ENCODE measurements at places on chromosomes 5 and 9.
A peak's percentile ranks its signal among the peaks of the same experiment; 100 is the strongest.

GRCh38 chr9:124356745-124357390 lies 58.4 kb downstream of the PSMB7 start:
- DNase-seq = no peak

DNA sequence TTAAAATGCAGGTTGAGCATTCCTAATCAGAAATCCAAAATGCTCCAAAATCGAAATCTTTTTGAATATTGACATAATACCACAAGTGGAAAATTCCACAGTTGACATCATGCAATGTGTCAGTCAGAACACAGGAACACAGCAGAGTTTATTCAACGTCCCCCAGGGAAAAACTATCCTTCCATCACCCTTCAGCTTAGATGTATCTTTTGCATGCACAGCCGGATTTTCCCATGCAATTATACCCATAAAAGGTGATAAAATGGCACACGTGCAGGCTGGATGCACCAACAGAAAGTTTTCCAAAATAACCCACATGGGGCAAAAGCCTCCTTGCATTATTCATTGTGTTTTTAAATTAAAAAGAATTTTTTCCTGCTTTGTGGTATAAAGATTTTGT lies 71.2 kb downstream of the RAB24 start:
- no peak for DNase-seq

GRCh38 chr5:73747696-73748380 lies 121.8 kb downstream of the ARHGEF28 start:
- DNase-seq = no peak

GRCh38 chr9:114276908-114277821 lies 45.7 kb upstream of the ORM1 start:
- DNase-seq = no peak

DNA sequence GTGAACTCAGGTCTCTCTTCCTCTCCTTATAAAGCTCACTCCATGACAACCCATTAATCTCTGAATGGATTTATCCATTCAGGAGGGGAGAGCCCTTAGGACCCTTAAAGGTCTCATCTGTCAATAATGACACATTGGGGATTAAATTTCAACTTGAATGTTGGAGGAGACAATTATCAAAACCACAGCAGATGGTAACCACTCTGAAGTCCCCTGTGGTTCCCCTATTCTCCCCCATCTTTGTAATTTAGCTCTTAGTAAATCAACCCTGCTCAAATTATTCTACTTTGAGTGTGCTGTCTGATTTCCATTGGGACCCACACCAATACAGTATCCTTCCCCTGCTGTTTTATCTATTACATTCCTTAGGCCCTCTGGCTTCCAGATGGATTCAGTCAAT lies 72.0 kb upstream of the RAI14 start:
- DNase-seq = no peak

DNA sequence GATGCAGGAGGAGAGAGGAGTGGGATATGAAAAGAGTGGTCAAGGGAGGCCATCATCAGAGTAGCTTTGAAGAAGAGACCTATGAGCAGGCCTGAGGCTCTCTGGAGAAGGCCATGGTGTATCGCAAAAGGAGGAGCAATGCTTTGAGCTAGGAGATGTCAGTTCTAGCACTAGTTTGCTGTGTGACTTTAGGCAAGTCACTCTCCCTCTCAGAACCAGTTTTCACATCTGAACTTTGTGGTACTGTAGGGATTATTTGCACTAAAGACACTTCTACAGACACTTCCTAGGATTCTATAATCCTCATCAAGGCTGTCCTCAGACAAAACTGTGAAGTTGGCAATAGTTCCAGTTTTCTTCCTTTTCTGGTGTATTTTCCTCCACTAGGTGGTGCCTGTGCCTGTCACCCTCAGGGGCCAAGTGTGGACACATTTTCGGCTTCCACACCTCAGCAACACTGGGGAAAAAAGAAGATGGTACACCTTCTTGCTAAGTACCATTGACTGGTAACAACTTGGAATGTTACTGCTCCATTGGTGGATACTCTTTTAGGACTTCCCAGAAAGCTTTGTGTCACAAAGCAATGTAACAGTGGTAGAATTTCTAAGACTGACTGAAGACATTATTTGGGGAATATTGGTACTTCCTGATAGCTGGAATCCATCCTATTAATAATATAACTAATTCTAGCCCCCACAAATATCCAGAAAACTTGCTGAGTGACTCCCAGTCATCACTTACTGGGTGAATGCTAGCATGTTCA lies 9.9 kb downstream of the PAPPA start:
- DNase-seq = no peak

- DNase-seq = no peak
Observed at GRCh38 chr5:15592728-15593127, 92.7 kb downstream of the FBXL7 start.

DNA sequence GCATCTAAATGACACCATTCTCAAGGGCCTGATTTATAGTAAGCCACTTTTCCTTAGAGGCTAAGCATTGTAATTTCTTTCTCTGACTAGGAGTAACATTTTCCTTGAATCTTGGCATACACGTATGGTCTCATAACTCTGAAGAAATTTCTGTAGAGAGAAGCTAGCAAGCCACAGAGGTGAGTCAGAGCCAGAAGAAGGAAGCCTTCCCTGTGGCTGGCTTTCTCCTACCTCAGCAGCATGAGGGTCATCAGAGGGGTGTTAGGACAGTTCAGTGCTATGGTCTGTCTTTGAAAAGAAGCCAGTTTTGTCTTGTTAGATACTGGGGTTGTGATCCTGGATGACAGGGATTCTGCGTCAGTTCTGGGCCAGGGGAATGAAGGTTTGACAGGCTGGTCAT lies 3.2 kb downstream of the SNX30 start:
- peak; percentile 34 for DNase-seq

DNA sequence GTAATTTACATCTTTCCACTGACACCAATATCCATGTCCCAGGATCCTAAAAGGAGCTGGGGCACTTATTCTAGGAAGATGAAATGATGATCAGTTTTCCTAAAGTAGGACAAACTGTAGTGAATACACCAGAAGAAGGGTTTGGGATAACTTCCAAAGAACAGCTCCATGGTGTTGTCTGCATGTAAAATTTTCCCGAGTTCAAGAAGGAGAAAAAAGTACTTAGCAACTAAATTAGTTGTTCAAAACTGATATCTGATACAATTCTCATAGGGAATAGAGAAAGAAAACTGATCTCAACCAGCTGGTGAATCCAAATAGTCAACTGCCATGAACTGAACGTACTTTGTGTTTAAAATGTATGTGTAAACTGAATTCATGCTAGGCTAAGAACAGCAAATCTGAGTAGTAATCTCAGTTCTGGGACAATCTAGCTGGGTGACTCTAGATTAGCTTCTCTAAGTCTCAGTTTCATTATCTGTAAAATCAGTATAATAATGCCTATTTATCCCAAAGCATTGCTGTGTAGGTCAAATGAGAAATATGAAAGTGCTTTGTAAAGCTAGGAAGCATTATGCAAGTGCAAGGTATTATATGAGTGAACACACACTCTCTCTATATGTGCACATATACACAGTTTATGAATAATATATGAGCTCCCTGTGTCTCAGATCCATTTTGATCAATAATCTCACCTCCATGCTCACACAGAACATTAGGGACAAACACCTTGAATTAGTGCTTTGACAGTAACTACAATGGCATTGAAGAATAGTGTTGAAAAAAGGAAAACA lies 357.7 kb downstream of the SLIT3 start:
- no peak for DNase-seq

DNA sequence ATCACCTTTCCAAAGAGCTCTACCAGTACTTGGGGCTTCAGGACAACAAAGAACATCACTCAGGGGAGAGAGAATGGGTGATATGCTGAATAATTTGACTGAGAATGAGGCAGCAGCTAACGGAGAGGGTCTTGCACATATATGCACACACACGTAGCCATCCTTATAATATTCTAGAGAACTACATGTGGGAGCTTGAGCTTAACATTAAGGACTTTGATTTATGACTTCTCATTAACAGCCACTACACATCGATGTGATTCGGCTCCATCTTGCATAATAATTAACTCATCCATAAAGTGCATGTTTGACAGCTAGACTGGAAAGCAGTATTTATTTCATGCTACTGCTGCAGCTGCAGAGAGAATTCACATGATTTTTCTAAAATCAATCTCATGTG lies 163.4 kb downstream of the RAB3C start:
- DNase-seq = no peak

Measured in CD4-positive, alpha-beta T cell (primary cell).